ENCODE measurements at places on chromosomes 7 and 10.

GRCh38 chr7:44378744-44379143, 53.4 kb upstream of the CAMK2B start:
- DNase-seq, result no peak

DNA sequence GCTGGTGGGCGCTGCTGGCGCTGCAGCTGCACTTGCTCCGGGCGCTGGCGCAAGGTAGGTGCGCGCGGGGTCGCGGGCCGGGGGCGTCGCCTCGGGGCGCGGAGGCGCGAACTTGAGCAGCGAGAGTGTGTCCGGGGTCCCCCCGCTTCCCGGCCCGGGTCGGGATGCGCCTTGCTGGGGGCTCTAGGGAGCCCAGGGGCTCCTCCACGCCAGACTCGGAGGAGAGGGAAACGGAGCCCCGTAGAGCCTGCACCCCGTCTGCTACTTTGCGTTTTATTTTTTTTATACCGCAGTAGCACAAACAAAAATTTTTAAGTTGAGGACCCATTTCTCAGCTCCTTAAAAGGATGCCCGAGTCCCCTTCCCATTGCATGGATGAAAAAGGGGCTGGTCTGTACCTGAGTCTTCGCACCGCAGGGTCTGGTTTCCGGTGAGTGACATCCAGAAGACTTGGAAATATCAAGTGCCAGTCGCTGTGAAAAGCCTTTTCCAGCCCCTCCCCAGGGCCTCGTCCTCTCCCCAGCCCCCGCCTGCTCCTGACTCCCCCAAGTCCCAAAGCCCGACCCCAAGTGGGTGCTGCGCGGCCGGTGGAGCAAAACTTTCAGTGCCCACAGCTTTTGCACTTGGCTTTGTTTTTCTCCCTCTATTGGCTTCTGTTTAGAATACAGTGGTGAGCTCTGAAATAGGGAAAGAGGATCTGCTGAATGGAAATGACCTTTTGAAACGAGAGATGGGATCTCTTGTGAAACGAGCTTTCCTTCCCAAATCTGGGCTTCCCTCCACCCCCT, 973 bp downstream of the SDK1 start:
- peak; percentile 40 for DNase-seq

DNA sequence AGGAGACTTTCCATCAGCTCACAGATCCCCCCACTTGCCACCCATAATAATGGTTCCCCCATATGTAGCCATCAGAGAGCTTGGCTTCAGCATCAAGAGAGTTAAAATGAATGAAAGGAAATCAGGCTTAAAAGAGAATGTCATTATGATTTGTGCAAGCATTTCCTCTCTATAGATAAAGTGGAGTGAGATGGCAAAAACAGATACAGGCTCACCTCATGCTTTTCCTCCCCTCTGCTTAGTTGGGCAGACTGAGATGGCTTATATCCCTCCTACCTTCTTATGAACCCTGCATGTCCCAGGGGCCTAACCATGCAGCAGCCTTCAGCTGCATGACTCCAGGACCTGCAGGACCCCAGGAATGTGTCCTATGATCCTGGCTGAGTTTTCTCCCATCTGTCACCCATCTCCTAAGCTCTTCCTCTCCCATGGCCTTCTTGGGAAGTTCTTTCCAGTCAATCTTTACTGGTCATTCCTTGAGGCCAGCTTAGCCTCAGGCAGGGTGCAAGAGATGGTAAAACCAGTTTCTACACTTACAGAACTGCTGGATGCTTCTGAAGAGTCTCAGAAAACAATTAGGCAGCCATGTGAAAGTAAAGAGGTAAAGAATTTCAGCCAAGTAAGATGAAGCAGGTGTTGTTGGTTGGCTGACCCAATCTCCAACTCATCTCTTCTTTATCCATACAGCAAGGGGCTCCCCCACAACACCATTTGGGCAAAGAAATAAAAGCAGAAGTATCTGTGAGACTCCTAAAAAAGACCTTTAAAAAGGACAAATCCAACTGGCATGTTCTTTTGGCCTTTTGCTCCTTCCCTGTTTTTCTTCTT, 159.7 kb downstream of the RTKN2 start:
- no peak for DNase-seq

GRCh38 chr7:17311952-17312351, 13.5 kb downstream of the AHR start:
- DNase-seq, result no peak

DNA sequence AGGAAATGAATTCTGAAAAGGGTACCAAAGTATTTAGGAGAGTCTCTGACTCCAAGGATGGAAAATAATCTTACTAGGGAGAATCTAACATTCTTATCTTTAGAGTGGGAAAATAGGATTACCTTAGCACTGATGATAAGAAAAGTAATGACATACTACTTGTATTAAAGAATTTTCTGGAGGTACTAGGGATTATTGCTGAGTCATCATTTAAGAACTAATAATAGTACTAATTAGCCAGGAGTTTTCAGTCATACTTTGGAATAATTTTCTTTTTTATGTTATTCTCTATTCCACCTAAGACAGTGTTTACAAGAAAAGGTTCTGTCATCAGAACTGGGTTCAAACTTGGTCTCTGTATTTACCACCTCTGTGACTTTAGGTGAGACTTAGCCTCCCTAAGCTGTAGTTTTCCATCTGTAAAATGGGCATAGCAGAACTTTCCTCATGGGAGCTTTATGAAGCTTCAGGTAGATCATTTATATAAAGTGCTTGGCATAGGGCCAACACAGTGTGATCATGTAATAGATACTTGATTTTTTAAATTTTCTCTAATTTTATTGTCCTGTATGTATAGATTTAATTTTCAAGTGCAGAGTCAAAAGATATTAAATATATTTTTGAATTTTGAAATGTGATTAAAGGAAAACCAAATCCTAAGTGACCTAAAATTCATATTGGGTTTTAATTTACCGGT, 20.4 kb downstream of the ITGB8 start:
- no peak for DNase-seq

- DNase-seq, result no peak
These were observed 21.1 kb downstream of the TMEM270 start for GRCh38 chr7:73882047-73882402.

DNA sequence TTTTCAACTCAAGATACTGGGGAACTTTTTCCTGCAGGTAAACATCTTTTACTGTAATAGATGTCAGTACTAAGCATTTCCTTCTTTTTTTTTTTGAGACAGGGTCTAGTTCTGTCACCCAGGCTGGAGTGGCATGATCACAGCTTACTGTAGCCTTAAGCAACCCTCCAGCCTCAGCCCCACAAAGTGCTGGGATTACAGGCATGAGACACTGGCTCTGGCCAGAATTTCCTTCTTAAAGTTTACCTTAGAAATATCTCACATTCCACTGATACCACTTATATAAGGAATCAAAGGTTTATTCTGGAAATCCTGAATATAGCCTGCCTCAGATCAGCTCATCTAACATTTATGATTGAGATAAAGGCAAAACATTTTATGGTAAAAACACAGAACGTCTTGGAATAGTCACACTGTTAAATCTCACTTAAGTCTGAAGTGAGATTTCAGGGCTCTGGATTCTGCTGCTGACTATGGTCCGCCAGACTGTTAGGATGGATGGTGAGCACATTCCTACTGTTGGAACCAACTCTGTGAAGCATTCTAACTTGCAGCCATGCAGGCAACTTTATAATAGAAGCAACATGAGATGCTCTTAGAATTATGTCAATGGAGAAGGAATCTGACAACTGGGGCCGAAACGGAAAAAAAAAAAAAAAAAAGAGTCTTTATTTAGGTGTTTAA, 151.9 kb downstream of the ZMYND11 start:
- no peak for DNase-seq

DNA sequence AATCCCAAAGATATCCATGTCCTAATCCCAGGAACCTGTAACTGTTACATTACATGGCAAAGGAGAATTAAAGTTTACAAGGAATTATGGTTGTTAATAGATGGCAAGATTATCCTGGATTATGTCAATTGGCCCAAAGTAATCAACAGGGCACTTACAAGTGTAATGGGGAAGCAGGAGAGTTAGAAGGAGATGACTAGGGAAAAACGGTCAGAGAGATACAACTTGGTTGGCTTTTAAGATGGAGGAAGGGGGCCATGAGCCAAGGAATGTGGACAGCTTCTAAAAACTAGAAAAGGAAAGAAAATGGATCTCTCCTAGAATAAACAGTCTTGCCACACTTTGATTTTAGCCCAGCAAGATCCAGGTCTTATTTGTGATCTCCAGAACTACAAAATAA, 3.3 kb downstream of the JMJD1C start:
- DNase-seq, result no peak

DNA sequence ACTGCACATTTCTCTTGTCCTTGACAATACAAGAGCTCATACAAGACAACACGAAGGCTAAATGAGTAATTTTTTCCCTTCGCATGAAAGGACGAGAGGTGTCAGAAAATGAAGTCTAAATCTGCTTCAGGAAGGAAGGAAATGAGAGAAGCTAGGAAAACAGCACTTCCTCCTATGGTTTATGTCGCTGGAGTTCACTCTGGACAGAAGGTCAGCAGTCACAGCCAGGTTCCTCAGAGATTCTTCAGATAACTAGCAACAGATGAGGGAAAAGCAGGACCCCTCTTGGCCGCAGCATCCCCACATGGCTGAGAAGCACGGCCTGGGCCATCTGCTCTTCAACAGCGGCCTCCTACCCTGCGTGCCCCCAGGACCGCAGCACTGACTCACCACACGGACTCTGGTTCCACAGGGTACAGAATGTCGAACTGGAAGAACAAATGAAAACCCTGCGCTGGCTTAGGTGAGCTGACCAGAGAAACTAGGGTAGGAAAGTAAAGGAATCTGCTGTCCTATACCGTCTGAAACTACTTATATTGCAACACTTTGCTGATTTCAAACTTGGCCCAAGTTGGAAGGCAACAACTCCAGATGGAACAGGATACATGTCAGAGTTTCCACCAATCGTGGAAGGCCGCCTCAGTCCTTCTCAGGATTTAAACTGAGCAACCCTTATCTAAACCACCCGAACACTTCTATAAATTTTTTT, 26.3 kb downstream of the DNMBP start:
- DNase-seq, result peak; percentile 46

GRCh38 chr10:10677479-10677878, 340.2 kb upstream of the CELF2 start:
- DNase-seq, result peak; percentile 71

DNA sequence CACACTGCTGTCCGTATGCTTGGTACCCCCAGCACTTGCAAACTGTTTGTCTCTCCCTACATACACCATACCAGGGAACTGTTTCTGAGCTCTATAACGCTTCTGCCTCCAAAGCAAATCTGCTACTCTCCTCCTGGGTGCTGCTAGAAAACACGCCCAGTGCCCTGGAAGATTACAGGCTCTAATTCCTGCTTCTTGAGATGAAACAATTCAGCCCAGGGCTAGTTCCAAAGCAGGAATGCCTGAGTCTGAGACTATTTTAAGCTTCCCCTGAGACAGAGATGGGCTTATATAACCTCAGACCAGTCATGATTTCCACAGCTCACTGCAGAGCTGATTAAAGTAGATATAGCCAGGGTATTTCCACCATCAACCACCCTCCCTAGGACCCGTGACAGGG, 327.1 kb downstream of the GPR158 start:
- no peak for DNase-seq

- peak; percentile 76 for DNase-seq
These were observed 4.6 kb upstream of the VGF start for GRCh38 chr7:101169838-101170551.

DNA sequence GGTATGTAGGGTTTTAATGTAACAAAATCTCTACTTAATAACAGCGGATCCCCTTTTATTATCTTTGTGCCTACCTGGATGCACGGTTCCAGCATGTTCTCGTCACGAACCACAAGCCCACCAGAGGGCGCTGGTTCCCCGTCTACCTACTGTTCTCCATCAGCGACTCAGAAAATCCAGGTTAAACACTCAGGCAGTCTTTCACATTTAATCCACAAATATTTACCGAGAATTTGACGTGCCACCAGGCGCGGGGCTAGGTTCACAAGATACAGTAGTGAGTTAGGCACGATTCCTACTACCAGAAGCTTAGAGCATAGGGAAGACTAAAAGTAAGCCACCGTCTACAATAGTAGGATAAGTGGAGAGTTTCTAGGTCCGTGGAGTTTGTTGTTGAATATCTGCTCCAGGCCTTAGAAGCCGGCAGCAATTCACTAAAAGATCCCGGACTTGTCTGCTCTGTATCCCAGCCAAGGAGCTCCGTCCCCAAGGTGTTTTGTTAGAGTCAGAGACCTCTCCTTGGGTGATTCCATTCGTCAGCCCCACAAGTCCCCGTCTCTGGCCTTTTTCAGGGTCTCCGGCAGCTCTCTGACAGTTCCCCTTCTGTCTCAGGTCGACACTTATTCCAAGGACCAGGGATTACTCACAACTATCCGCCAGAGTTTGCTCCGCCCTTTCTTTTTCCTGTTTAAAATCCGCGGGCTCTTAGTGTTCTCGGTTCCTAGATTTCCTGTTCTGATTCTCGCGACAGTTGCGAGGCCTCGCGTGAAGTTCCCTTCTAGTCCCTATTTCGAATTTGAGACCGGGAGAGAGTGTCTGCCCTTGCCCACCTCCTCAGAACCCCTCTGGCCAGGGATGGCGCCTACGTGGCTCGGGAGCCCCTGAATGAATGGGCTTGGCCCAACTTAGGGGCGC, 1.5 kb upstream of the KAZALD1 start:
- peak; percentile 99 for DNase-seq

DNA sequence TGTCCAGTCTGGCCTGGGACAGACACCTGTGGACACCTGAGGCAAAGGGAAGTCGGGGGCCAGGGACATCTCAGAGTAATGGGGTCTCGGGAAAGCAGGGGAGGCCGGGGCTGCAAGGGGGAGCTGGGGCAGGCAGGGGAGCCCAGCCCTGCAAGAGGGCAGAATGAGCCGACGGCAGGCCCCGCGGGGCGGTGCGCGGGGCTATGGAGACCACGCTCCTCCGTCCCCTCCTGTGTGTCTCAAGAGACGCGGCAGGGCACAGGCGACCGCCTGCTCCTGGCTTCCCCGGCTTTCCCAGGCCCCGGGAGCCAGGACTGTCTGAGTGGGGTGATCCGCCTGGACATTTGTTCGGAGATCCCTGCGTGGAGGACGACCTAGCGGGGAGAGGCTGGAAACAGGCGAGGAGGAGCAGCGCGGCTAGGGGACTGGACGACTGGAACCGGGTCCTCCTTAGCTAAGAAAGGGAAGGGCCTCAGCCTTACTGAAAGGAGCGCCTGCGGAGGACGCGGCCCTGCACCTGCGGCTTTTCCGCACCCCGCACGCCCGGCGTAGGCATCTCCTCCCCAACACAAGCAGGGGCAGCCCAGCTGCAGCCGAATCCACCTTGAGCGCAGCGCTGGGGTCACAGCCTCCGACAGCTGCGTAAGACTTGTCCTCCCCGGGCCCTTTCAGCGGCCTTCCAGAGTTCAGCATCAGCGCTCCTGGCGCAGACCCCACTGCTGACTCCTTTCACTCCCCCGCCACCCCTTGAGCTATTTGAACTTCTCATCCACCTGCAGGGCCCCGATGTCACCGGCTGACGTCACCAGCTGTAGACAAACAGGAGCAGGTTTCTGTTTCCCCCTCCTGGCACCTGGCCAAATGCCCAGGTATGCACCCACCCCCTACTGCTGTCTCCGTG, 176.4 kb downstream of the ZNF248 start:
- DNase-seq, result no peak

- DNase-seq, result no peak
These were observed 5.1 kb downstream of the PRLHR start for GRCh38 chr10:118590334-118590733.

DNA sequence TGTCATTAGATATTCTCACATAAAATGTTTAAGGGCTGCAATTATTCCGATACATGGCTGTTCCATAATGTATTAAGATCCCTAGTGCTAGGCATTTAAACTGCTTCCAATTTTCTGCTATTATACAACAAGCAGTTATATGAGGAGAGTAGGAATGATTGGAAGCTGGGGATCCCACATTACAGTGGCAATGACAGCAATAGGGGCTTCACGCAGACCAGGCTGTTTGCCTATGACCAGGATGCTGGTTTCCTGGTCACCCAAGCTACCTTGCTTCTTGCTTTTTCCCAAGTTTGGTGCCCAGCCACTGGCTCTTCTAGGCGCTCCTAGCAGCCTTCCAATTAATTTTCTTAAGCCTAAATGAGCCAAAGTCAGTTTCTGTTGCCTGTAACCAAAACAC, 39.3 kb downstream of the SMURF1 start:
- no peak for DNase-seq
